Left ventricle myocardium superior (tissue), 1 donor: ENCODE measurements at places on chromosomes 13 and 19.

- no peak for DNase-seq
These were observed 38.7 kb downstream of the IGFL2 start for GRCh38 chr19:46186717-46187101.

GRCh38 chr13:72662548-72662947 is 64.9 kb downstream of the MZT1 start:
- no peak for DNase-seq

GRCh38 chr13:29594303-29594709 is 1.2 kb downstream of the SLC7A1 start:
- DNase-seq, result no peak

- no peak for DNase-seq
These were observed 41.6 kb upstream of the AMER2 start for GRCh38 chr13:25213715-25214114.

DNA sequence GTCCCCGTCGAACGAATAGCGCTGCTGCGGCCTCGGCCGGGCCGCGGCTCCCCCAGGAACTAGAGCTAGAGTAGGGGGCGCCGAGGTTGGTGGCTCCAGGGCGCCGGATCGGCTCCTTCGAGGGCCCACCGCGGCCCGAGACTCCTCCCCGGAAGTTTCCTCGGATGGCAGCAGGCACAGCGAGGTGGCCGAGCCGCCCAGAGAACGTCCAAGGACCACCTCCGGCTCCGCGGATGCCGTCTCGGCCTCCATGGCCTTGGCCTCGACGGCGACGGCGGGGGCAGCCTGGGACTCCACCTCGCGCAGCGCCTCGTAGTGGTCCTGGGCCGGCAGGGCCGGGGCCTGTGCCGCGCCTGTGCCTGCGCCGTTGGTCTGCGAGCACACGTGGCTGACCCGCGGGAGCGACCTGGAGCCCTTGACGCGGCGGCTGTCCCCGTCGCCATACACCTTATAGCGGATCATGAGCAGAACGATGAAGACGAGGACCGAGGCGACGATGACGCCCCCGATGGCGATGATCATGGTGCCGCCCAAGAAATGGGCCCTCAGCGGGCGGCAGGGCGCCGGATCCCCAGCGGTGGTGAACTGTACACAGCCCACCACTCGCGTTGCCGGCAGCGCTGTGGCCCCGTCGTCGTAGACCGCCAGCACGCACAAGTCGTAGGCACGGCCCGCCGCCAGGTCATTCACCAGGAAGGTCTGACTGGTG is 11.8 kb downstream of the IFNL1 start:
- no peak for DNase-seq

DNA sequence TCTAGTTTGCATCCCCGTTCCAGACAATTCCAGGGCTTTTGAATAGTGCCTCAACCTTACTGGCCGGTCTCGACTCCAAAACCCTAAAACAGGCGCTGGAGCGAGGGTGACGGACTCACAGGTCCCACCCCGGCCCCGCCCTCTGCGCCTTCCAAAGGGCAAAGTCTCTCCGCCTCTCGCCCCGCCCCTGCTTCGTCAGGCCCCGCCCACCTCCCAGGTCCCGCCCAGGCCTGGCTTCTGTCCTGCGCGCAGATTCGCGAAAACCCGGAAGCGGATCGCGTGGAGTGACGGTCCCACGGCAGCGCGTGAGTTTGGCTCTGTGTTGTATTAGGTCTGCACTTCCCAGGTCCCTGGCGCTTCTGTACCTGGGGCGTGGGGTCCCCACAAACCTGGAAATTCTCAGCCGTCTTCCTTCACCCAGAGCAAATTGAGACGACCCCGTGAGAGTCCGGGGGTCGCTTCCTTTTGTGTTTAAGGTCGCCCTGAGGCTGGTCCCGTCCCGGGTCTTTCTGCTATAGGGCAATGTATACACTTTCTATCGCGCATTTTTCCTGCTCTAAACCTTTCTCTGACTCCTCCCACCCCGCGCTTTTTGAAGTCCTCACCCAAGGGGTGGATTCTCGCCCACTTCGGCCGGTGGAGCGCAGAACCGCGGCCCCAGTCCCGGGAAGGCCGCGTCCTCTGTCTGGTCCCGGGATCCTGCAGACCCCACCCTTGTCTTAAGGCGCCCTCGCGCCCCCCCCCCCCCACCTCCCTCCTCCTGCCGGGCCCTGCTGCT is at the start of gene ZNF813:
Gene ZNF813 (plus strand): TSS at position 249 of the 778 bp plus-strand sequence. CDS start 16,090 bp downstream, outside the sequence.
- DNase-seq, result peak; percentile 98

DNA sequence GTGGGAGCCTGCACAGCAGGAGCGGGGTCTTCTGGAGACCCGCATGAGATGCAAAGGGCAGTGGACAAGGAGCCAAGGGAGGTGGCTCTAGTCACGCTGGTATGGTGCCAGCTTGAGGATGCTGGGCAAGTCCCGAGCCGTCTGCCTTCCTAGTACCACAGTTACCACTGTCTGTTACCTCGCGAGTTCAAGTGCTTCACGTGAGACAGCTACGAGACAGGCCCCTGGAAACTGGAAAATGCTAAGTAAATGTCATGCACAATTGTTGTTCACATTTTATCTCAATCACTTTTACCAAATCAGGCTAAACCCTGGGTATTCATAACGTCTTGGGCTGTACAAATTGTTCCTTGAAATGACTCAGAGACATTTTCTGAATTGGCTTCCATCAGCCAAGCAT is 155.7 kb downstream of the TNFRSF19 start:
- DNase-seq, result no peak
